ENCODE measurements at places on chromosomes 6 and 20. TPM values are rescaled to one million over a fixed set of nuclear protein-coding genes. Genes with fewer than 3 reads are reported as not detected.

Gene ELOVL2
- total RNA-seq: 0.18 TPM

Gene PRRT1
- total RNA-seq: 0.37 TPM

Gene EDN1
- total RNA-seq: 39.6 TPM

Gene FNDC11
- 0.78 TPM for total RNA-seq

Gene ELOVL5
- 91.9 TPM for total RNA-seq

Gene BPIFB2
- total RNA-seq: not detected

Gene JAG1
- 236 TPM for total RNA-seq

Gene RNF39
- total RNA-seq: 3.6 TPM

Gene RAET1G
- total RNA-seq: 1.0 TPM

Gene GMDS
- 17.2 TPM for total RNA-seq

Gene SLPI
- 9.1 TPM for total RNA-seq

Gene OOEP
- 0.49 TPM for total RNA-seq

Gene NELFE
- total RNA-seq: 86.0 TPM

Gene TGM3
- total RNA-seq: not detected

Gene TRIM15
- total RNA-seq: not detected

Gene REV3L
- 14.1 TPM for total RNA-seq

Gene ADGRF4
- total RNA-seq: 2.8 TPM

Gene TRMT6
- total RNA-seq: 22.0 TPM

Gene POPDC3
- total RNA-seq: 12.3 TPM

Gene OR12D1
- total RNA-seq: not detected

Gene ASIP
- total RNA-seq: not detected

Gene ZNF512B
- total RNA-seq: 13.3 TPM

Gene EDEM2
- total RNA-seq: 24.2 TPM

Gene ARMC12
- total RNA-seq: 0.27 TPM

Gene ALDH5A1
- 0.42 TPM for total RNA-seq
